Activated B cell treated with CpG ODN at 0.5 μM for 24 hours (primary cell): ENCODE measurements at places on chromosomes 11 and 22. TPM values are rescaled to one million over a fixed set of nuclear protein-coding genes. Genes with fewer than 3 reads are reported as not detected.

- no peaks in the 10 kb centered on the region for H3K4me1 ChIP-seq
- no peaks in the 10 kb centered on the region for H3K36me3 ChIP-seq
- DNase-seq = no peak
- no peak overlapping the region for H3K27ac ChIP-seq
These were observed 654.6 kb upstream of the API5 start for GRCh38 chr11:42657169-42657568.

GRCh38 chr22:35649636-35650250 lies 1.5 kb downstream of the APOL6 start:
- DNase-seq = no peak
- H3K27ac ChIP-seq = peak overlapping the region; percentile 94
- H3K36me3 ChIP-seq = peaks cover 11% of the 10 kb centered on the region
- no peaks in the 10 kb centered on the region for H3K27me3 ChIP-seq
- peak overlapping the region; percentile 96 for H3K4me3 ChIP-seq

- no peaks in the 10 kb centered on the region for H3K27me3 ChIP-seq
- H3K27ac ChIP-seq = peak overlapping the region; percentile 84
- peak overlapping the region; percentile 89 for H3K4me3 ChIP-seq
- no peak for DNase-seq
These were observed 332 bp upstream of the HMGXB4 start for GRCh38 chr22:35257002-35257320.

DNA sequence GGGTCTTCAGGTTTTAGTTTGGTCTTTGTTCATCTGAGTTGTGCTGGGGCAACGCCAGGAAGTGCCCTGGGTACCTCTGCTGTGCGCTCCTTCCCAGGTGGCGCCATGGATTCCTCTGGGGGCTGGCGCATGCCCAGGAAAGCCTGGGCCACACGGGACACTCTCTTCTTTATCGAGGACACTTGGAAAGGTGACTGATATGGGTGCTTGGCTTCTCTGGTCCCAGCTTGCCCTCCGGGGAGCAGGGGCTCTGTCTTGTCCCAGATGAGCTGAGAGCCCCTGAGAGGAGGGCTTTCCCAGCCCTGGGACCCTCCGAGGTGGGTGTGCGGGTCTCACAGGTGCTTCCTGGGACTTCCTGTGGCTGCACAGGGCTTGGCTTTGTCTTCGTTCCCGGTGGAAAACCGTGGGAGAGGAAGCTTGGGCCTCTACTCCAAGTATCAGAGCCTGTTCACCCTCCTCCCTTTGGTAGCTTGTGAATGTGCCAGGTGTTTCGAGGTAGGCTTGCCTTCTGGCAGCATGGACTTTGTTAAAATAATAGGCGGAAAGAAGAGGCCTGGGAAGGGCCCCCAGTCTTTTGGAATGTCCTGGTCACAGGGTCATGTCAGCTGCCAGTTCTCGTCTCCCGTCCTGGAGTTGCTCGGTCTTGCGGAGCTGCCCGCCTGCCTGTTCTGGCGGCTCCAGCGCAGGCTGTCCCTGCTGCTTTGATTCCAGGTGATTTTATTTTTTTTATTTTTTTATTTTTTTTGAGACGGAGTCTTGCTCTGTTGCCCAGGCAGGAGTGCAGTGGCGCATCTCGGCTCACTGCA lies 10.1 kb upstream of the NEAT1 start:
- no peak overlapping the region for H3K27ac ChIP-seq
- no peak overlapping the region for H3K4me3 ChIP-seq
- no peaks in the 10 kb centered on the region for H3K27me3 ChIP-seq
- no peak for DNase-seq
- H3K4me1 ChIP-seq = peaks cover 42% of the 10 kb centered on the region

DNA sequence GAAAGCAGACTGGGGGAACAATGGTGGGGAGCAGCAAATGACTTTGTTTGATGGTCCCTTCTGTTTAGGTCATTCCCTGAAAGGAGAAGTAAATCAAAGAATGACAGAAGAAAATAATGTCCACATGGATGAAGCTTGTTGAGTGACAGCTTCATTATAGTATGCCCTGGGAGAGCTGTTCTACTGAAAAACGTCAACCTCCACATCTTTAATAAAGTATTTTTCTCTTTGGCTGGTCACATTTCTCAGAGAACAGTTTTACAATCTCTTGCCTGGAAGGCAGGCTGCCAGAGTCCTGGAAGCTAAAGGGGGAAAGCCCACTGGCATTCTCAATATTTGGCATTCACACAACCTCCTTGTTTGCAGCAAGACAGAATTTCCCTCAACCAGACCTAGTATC lies 287.9 kb downstream of the SWAP70 start:
- H3K27me3 ChIP-seq = no peaks in the 10 kb centered on the region
- no peaks in the 10 kb centered on the region for H3K36me3 ChIP-seq
- peaks cover 6% of the 10 kb centered on the region for H3K4me1 ChIP-seq
- no peak overlapping the region for H3K4me3 ChIP-seq
- no peak for DNase-seq

GRCh38 chr11:13315517-13316432 lies 38.2 kb downstream of the BMAL1 start:
- no peaks in the 10 kb centered on the region for H3K27me3 ChIP-seq
- H3K4me3 ChIP-seq = no peak overlapping the region
- peak overlapping the region; percentile 65 for H3K27ac ChIP-seq
- DNase-seq = no peak
- peaks cover 36% of the 10 kb centered on the region for H3K4me1 ChIP-seq
- peaks cover 18% of the 10 kb centered on the region for H3K36me3 ChIP-seq

DNA sequence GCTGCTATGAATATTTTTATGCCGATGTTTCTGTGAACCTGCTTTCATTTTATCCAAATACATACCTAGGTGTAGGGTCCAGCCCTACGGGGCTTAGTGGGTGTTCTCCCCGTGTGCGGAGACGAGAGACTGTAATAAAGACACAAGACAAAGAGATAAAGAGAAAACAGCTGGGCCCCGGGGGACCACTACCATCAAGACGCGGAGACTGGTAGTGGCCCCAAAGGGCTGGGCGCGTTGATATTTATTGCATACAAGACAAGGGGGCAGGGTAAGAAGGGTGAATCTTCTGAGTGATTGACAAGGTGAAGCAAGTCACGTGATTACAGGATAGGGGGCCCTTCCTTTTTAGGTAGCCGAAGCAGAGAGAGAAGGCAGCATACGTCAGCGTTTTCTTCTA lies 920.1 kb downstream of the BRD1 start:
- H3K27ac ChIP-seq = no peak overlapping the region
- no peaks in the 10 kb centered on the region for H3K27me3 ChIP-seq
- no peaks in the 10 kb centered on the region for H3K4me1 ChIP-seq
- no peaks in the 10 kb centered on the region for H3K36me3 ChIP-seq
- DNase-seq = no peak

- peaks cover 33% of the 10 kb centered on the region for H3K27me3 ChIP-seq
- H3K27ac ChIP-seq = no peak overlapping the region
- no peaks in the 10 kb centered on the region for H3K36me3 ChIP-seq
- DNase-seq = no peak
These were observed 41.4 kb downstream of the WNT7B start for GRCh38 chr22:45935573-45935972.

- H3K4me3 ChIP-seq = peak overlapping the region; percentile 84
- peaks cover 36% of the 10 kb centered on the region for H3K27me3 ChIP-seq
- H3K36me3 ChIP-seq = no peaks in the 10 kb centered on the region
These were observed 62.9 kb downstream of the CRYBB2 start for GRCh38 chr22:25282346-25282670.

- DNase-seq = no peak
- no peaks in the 10 kb centered on the region for H3K27me3 ChIP-seq
- peak overlapping the region; percentile 94 for H3K27ac ChIP-seq
These were observed 983 bp downstream of the NARS2 start for GRCh38 chr11:78573681-78574080.

- no peak for DNase-seq
- peaks cover 16% of the 10 kb centered on the region for H3K27me3 ChIP-seq
- H3K36me3 ChIP-seq = no peaks in the 10 kb centered on the region
- no peak overlapping the region for H3K4me3 ChIP-seq
- H3K27ac ChIP-seq = no peak overlapping the region
- no peaks in the 10 kb centered on the region for H3K4me1 ChIP-seq
These were observed 266.9 kb upstream of the NARS2 start for GRCh38 chr11:78841456-78842060.

GRCh38 chr11:95461348-95461747 lies 230.3 kb upstream of the SESN3 start:
- H3K36me3 ChIP-seq = no peaks in the 10 kb centered on the region
- no peak for DNase-seq
- peaks cover 20% of the 10 kb centered on the region for H3K4me1 ChIP-seq
- H3K4me3 ChIP-seq = no peak overlapping the region
- no peaks in the 10 kb centered on the region for H3K27me3 ChIP-seq
- H3K27ac ChIP-seq = peak overlapping the region; percentile 84

GRCh38 chr22:19523240-19524169 lies 705 bp downstream of the CLDN5 start:
- peaks cover 16% of the 10 kb centered on the region for H3K4me1 ChIP-seq
- no peak overlapping the region for H3K27ac ChIP-seq
- peaks cover 27% of the 10 kb centered on the region for H3K27me3 ChIP-seq
- no peaks in the 10 kb centered on the region for H3K36me3 ChIP-seq
- H3K4me3 ChIP-seq = peak overlapping the region; percentile 24
- no peak for DNase-seq

DNA sequence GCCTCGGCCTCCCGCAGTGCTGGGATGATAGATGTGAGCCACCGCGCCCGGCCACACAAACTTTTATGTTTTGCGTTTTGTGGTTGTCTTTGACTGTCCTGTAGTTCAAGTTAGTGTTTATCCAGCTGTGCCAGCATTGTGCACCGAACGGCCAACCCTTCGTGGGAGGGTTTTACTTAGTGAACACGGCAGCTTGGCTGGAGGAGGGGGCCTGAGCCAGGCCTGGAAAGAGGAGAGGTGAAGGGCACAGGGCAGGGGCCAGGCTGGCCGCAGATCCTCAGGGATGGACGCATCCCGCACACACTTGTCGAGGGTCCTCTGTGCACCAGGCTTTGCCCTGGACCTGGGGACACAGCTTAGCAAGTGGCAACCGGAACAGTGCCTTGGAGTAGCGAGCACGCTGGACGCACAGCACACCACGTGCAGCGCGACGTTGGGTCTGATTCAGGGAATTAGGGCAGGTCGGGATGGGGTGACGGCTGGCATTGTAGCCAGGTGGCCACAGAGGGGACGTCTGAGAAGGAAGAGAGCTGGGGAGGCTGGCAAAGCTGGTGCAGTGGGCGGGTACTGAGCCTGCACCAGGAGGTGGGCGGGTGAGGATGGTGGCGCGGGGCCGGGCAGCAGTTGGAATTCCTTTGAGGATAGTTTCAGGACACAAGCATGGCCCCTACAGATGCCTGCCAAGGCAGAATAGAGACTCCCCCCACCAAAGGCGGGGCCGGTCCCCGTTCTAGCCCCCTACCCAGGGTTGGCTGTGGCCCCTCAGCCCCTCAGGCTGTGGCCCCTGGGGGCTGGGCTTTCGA lies 13.4 kb downstream of the EPS8L2 start:
- H3K4me3 ChIP-seq = peak overlapping the region; percentile 47
- DNase-seq = no peak
- peaks cover 9% of the 10 kb centered on the region for H3K27me3 ChIP-seq
- peaks cover 19% of the 10 kb centered on the region for H3K4me1 ChIP-seq
- no peaks in the 10 kb centered on the region for H3K36me3 ChIP-seq

DNA sequence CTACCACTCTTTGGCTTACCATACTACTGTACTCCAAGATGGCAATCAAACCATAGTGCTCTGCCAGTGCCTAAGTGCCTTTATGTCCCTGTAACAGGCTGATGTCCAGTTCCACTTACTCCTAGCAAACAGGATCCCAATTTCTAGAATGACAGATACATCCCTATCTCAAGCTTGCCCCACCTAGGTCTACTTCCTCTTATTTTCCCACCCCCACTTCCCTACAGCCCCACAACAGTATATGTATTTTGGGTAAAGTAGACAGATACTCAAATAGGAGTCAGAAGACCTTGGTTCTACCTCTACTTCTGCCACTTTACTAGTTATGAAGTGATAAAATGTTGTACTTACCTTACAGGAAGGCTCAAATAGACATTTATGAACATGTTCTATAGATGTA lies 24.1 kb downstream of the SIK3 start:
- no peaks in the 10 kb centered on the region for H3K27me3 ChIP-seq
- DNase-seq = no peak
- H3K27ac ChIP-seq = peak overlapping the region; percentile 30
- H3K36me3 ChIP-seq = peaks cover 7% of the 10 kb centered on the region
- peaks cover 75% of the 10 kb centered on the region for H3K4me1 ChIP-seq

GRCh38 chr11:133385781-133386180 lies 146.5 kb downstream of the OPCML start:
- no peak overlapping the region for H3K4me3 ChIP-seq
- H3K36me3 ChIP-seq = no peaks in the 10 kb centered on the region
- H3K4me1 ChIP-seq = no peaks in the 10 kb centered on the region
- H3K27me3 ChIP-seq = no peaks in the 10 kb centered on the region

DNA sequence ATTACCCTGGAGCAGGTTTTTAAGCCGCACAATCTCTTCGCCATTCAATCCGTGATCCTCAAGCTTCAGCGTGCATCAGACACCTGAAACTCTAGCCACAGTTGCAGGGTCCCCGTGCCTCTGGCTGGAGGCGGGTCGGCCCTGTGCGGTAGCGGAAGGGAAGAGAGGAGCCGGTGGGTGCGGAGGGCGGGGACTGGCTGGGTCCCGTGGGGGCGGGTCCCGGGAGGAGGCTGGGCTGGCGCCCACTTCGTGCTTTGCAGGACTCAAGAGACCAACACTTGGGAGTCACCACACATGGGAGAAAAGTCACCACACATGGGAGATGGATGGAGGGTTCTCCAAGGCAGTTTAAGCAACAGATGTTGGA lies 772 bp downstream of the C22orf15 start:
- peak overlapping the region; percentile 70 for H3K27ac ChIP-seq
- peaks cover 14% of the 10 kb centered on the region for H3K36me3 ChIP-seq
- no peaks in the 10 kb centered on the region for H3K27me3 ChIP-seq
- peak overlapping the region; percentile 77 for H3K4me3 ChIP-seq
- DNase-seq = peak; percentile 55

GRCh38 chr11:82315093-82315492 lies 418.6 kb downstream of the FAM181B start:
- no peak for DNase-seq
- no peaks in the 10 kb centered on the region for H3K36me3 ChIP-seq
- no peak overlapping the region for H3K27ac ChIP-seq
- H3K4me3 ChIP-seq = no peak overlapping the region
- no peaks in the 10 kb centered on the region for H3K4me1 ChIP-seq

Gene ACCS
- total RNA-seq = 22.4 and 27.0 TPM in 2 replicates

Gene BIRC3
- total RNA-seq = 236 and 270 TPM in 2 replicates

Gene ETS1
- total RNA-seq = 286 and 301 TPM in 2 replicates

Gene CHRDL2
- total RNA-seq = not detected in 2 replicates

Gene MIOX
- total RNA-seq = 0.15 and 0.22 TPM in 2 replicates

Gene IL18
- 0.34 and 1.00 TPM in 2 replicates for total RNA-seq

Gene LIPT2
- 4.1 and 5.4 TPM in 2 replicates for total RNA-seq
